ENCODE measurements at places on chromosomes 7 and 10.

GRCh38 chr7:138895679-138896078 lies 85.5 kb downstream of the KIAA1549 start:
- no peak for DNase-seq

DNA sequence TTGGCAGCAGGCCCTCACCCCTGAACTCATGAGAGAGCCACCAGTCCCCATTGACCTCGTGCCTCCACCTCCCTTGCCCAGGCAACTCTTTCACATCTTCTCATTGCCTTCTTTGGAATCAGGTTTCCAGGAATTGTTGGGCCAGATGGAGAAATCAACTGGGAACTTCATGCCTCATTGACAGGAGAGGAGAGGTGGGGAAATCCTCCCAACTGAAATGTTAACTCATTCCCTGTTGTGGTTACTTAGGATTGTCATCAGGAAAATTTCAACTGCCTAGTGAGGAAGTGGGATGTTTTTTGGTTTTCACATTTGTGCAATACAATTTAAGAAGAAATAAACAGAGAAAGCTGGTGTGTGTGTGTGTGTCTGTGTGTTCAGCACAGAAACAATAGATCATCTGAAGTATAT lies 106.6 kb upstream of the INHBA start:
- DNase-seq = no peak

- DNase-seq = no peak
These were observed 59.8 kb upstream of the CYP2C9 start for GRCh38 chr10:94878649-94879048.

DNA sequence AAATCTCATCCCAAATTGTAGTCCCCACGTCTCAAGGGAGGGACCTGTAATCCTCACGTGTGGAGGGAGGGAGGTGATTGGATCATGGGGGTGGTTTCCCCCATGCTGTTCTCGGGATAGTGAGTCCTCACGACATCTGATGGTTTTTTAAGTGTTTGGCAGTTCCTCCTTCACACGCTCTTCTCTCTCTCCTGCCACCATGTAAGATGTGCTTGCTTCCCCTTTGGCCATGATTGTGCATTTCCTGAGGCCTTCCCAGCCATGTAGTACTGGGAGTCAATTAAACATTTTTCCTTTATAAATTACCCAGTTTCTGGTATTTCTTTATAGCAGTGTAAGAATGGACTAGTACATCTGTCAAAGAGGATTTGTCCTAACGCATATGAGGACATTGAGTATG lies 59.5 kb downstream of the RGS10 start:
- no peak for DNase-seq

GRCh38 chr7:83957333-83957732 lies 237.3 kb downstream of the SEMA3A start:
- DNase-seq = no peak

- no peak for DNase-seq
These were observed 8.2 kb downstream of the CUTC start for GRCh38 chr10:99740260-99740659.

GRCh38 chr10:69045441-69046300 lies 42.2 kb upstream of the SRGN start:
- DNase-seq = no peak

DNA sequence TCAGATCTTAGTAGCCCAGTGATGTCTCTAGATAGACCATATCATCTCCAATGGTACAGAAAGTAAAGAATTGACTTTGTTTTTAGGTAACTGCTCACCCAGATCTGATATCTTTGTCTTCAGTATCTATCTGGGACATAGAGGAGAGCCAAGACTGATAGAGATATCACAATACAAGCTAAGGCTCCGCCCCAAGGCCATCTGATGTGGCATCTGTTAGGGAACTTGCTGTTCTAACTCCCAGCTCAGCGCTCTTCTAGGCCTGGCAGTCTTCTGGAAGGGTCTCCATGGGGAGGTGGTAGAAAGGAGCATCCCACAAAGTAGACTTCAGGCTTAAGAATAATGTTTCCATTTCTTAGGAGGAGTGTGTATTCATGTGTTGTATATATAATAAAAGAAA lies 88.4 kb upstream of the SAMD8 start:
- DNase-seq = no peak

DNA sequence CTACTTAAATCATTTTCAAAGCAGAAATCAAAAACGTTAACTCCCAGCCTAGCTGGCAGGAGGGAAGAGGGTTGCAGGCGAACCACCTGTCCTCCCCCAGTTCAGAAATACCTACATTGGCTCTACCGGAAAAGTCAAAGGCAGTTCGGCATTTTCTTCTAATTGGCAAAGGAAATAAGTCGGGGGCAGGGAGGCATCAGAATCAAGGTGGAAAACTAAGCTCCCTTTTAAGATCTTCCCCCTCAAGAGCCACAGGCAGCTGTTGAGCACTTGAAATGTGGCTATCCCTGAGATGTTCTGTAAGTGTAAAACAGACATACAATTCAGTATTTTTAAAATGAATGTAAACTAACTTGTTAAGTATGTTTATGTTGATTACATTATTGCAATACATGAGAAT lies 957 bp upstream of the ELMO1 start:
- no peak for DNase-seq

DNA sequence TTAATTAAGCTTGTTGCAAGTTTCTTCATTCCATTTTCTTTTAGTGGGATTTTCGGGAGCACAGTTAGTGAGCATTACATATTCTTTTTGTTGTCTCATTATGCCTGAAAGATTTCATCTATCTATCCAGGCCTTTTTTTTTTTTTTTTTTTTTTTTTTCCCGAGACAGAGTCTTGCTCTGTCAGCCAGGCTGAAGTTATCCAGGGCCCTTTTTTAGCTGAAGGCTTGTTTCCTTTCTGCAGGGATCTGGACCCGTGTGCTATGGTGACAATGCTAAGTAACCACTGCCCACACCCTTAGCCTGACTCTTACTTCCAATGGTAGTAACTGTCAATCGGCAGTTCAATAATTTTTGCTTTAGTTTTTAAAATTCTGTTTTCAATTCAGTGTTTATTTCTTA lies 190.8 kb upstream of the MTPN start:
- no peak for DNase-seq

- DNase-seq = no peak
These were observed 102.6 kb upstream of the NANOS1 start for GRCh38 chr10:118926903-118927302.

DNA sequence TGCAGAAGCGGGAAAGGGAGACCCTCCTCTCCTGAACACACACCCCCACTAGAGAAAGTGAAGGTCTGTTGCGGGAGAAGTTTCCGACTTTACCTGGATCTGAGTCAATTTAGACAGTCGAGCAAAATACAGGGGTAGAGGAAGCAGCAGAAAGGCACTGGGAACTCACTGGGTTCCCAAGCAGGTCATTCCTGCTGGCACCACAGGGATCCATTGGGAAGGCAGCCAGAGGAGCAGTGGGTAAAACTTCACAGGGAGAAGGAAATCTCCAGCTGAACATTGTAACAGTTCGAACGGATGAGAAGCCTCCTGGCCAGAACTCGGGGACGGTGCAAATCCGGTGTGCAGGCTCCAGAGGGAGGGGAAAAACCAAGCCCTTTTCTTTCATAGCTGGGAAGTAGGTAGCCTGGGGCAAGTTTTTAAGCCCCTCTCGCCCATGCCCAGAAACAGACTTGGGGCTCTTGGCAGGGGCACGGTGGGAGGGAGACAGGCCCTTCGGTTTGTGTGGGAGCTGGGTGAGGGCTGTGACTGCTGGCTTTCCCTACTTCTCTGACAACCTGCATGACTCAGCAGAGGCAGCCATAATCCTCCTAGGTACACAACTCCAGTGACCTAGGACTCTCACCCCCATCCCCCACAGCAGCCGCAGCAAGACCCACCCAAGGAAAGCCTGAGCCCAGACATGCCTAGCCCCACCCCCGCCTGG lies 51.9 kb downstream of the DDC start:
- DNase-seq = no peak

- no peak for DNase-seq
These were observed 1.5 kb downstream of the PDCD4 start for GRCh38 chr10:110872984-110873923.

- DNase-seq = peak; percentile 17
These were observed 5.3 kb downstream of the FRMD4A start for GRCh38 chr10:14325325-14325955.

- no peak for DNase-seq
These were observed 25.0 kb downstream of the ZNF365 start for GRCh38 chr10:62399211-62399610.

DNA sequence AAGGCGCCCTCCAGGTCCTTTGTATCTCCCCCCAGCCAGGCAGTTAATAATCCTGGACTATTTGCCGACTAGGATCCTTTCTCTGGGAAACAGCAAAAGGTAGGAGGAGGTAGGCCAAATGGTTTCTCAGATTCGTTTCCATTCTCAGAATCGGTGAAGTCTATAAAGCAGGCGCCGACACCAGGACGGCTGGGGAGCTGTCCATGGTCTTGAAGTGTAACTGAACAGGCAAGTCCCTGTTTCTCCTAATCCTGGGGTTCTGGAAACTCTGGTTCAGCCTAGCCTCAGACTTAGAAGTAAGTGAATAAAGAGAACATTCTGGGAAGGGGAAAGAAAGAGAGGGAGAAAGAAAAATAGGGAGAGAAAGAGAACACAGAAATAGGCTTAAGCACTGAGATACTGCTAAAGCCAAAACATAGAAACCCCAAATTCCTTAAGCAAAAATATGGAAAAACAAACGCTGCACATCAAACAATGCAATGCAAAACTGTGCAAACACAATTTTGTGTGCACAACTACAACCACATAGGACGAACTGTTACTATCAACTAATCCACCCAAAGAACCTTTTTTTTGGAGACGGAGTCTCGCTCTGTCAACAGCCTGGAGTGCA lies 11.1 kb upstream of the INA start:
- no peak for DNase-seq

GRCh38 chr10:26831936-26832335 lies 28.8 kb downstream of the ABI1 start:
- no peak for DNase-seq

GRCh38 chr10:42981358-42982236 lies 95.3 kb upstream of the RET start:
- no peak for DNase-seq

DNA sequence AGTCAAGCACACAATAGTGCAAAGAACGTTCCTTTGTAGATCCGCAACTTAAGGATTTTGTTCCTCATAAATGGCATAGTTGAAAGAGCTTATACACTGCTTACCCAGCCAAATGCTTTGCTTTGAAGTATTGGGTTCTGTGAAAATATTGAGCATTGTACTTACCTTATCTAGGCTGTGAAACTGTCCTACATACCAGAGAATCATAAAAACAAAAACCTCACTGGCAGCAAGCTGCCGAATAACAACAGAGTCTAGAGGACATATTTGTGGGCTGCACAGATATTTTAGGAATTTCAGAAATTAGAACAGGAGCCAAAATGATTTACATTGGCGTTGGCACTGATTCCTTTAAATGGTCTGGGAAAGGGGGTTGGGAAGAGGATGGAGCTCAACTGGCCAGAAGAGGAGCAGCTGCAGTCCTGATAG lies 174.8 kb downstream of the RTKN2 start:
- DNase-seq = no peak

GRCh38 chr10:110497438-110498086 lies at the start of gene DUSP5:
Gene DUSP5 (plus strand): TSS chr10:110497907. CDS start chr10:110498122, 215 bp downstream.
- DNase-seq = peak; percentile 86

- no peak for DNase-seq
These were observed 95.3 kb upstream of the MACROH2A2 start for GRCh38 chr10:69957241-69957885.

DNA sequence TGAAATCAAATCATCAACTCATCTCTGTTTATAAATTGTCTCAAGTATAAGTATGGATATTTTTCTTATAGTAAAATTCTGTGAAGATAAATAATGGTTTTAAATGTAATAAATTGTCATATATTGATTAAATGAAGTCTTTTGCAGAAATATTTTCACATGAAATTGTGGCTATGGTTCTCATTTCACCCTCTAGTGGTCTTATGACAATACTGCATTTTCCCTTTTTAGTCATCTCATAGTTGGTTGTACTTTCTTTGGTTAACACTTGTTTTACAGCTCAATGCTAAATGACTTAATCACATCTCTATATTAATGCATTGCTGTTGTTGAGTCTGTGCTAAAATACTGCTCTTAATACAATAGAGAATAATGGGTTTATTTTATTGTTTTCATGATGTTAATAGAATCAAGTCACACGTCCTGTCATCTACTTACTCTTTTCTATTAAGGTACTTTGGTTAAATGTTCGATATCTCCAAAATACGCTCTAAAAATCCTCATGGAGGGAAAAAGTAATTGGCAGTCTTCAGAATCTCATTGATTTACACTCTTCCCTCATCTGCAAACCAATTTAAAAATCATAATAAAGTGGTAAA lies 38.0 kb upstream of the CACNA2D1 start:
- no peak for DNase-seq

- DNase-seq = no peak
These were observed 11.5 kb upstream of the KLRG2 start for GRCh38 chr7:139494835-139495579.

DNA sequence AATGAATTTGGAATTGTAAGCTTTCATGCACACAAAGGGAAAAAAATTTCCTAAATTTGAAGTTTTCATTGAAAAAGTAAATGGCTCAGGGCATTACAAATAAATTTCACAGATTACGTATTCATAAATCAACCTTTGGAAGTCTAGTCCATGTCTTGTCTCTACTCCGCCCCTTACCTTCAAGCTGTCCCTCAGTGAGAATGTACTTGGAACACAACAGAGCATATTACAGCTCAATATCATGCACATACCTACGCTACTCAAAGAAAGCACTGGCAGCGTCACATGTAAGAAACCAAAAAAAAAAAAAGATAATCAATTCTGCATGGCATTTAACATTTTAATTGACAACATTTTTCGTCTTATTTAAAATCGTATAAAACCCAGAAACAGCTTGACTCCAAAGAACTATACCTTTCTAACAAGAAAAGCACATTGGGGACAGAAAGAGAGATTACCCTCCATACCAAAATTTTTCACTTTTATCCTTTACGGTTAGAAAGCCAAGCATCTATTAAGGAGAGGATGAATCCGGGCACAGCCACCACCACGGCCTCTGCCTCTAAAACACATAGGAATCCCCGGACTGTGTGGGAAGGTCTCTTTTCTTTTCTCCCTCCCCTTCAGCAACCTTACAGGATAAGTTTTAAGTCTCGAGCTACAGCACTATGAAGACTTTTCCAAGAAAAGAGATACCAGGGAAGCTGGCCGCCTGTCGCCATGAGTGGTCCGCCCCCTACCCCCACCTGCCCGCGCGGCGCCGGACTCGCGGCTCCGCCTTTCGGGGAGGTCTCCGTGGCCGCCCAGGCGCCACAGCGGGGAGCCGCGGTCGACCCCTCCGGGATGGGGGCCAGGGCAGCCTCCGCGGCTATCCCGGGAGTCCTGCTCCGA lies 1.1 kb downstream of the JMJD1C start:
- no peak for DNase-seq

DNA sequence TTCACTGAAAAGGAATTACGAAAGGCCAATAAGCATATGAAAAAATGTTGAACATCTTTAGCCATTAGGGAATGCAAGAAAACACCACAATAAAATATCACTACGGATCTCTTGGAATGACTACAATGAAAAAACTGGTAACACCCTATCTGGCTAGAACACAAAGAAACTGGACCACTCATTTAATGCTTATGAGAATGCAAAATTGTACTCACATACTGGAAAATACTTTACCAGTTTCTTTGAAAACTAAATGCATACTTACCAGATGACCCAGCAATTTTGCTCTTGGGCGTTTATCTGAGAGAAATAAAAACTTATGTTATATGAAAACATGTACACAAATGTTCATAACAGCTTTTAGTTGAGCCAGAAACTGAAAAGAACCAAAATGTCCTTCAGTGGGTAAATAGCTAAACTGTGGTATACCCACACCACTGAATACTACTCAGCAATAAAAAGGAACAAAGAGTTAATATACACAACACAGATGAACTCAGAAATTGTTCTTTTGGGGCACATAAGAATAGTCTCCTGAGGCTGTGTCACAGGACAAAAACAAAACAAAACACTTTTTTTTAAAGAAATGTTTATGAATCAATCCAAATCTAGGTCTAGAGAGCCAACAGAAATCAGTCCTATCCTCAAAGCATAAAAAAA lies 23.5 kb downstream of the CNOT4 start:
- DNase-seq = no peak

Data from activated naive CD4-positive, alpha-beta T cell (primary cell).